Chondrocyte (in vitro differentiated cells): ENCODE measurements at places on chromosomes 6 and 20.

GRCh38 chr6:82196161-82196560 is 51.4 kb downstream of the IBTK start:
- DNase-seq, result no peak

- no peak for DNase-seq
Measured at GRCh38 chr20:22586645-22587310, 2.4 kb upstream of the FOXA2 start.

DNA sequence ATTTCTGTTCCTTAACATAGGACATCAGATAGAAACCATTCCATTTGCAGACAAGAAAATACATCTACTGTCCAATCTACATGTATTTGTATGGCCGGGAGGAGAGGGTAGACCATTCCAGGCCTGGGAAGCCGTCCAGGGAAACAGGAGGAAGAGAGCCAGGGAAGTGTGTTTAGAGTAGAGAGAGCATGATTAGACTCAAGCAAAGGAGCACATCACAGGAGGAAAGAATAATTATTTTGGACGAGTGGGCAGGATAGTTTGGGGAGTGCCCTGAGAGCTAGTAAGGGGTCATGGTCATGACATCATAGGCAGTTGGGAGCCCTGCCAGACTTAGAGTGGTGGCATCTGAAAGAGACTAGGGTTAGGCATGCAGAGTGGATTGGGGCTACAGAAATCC is 250.0 kb downstream of the HIVEP2 start:
- DNase-seq, result no peak

DNA sequence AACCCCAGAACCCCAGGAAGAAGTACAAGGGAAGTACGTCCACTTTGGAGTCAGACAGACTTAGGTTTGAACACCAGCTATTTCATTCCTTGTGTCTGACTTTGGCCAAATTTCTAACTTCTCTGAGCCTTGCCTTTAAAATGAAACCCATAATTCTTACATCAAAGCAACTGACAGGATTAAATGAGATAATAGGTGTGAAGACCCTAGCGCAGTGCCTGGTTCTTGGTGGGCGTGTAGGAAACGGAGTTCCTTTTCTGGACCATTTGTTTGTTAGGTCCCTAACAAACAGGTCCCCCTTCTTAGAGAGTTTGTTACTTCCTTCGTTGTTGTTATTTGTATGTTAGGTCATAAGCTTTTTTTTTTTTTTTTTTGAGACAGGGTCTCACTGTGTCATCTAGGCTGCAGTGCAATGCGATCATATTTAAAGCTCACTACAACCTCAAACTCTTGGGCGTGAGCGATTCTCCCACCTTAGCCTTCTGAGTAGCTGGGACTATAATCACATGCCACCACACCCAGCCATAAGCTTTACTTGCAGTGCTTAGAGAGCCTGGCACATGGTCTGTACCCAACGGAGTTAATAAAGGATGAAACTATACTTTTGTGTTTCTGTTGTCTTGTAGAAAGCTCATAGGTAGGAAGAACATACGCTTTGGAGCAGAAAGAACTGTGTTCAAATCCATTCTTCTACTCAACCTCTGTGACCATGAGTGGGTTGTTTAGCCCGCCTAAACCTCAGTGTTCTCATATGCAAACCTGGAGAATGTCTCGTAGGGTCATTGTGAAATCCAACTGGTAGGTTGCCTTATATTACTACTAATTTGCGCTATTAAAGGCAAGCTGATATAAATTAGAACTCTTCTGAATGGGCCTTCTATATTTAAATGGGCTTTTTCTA is 21.8 kb upstream of the MROH8 start:
- DNase-seq, result no peak

DNA sequence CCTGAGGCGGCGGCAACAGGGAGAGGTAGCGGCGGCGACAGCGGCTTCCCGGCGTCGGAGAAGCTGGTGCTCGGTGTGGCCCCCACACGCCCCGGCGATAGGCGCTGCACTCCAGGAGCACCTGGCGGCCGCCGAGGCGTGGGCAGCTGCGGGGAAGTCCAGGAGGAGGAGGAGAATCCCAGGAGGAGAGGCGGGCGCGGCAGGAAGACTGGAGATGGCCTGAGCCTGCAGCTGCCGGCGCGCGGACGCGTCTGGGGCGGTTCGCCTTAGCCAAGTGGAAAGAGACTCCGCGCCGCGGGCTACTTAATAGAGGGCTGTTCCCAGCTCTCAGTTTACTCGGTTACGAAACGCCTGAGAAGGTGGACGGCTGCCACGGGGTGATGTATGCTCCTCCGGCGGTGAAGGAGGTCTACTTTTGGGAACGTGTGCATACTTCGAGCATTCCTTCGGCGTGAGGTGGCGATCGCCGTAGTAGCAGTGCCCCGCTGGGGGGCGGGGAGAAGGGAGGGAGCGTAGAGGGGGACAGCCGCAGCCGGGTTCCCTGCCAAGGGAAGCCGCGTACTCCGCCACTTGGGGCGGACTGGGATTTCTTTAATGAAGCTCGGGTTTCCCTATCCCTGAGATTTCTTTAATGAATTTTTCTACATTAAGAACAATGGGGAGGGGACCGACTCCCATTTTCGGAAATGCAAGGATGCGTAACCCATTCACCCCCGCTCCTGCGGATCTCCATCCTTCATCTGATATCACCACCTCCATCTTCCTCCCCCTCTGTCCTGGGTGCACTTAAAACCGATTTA is at the start of gene COL12A1:
TSS of gene COL12A1 (minus strand) at position 278 of the 800 bp plus-strand sequence. CDS start 3,261 bp downstream, outside the sequence.
- peak; percentile 99 for DNase-seq

GRCh38 chr6:157097255-157097955 is 225.9 kb downstream of the TMEM242 start:
- no peak for DNase-seq

GRCh38 chr20:19009081-19009688 is 195.6 kb downstream of the SCP2D1 start:
- DNase-seq, result no peak

- DNase-seq, result no peak
Measured at GRCh38 chr6:20575125-20575524, 40.9 kb downstream of the CDKAL1 start.

GRCh38 chr6:134097114-134097707 is 44.8 kb upstream of the SLC2A12 start:
- no peak for DNase-seq

DNA sequence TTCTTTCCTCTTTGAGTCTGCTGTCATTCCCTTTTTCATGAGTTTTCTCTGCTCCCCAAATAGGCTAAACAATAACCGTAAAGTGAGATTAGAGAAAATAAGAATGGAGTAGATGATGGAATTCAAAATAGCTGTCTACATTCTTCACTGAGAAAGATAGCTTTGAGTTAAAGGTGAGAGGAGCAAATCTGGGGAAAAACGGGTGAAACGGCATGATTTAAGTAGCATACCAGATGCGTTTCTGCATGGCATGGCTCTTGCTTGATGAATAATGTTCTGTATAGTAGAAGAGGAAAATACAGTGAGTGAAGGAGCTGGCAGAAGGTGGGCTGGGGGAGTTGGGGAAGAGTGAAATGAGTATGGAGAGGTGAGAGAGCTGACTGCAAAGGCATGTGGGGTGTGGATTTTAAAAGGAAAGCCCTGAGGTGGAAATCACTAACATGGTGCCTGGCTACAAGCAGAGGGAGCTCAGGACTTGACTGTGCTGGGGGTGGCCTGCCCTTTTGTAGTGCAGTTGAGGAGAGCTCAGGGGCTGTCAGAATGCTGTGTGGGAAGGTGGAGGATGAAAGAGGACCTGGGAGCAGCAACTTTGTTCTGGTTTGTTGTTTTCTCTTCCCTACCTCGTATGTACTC is 8.8 kb downstream of the BICRAL start:
- no peak for DNase-seq

- no peak for DNase-seq
Measured at GRCh38 chr6:151325075-151326050, 66.0 kb downstream of the ZBTB2 start.

GRCh38 chr6:110418594-110418993 is 3.2 kb upstream of the DDO start:
- no peak for DNase-seq

DNA sequence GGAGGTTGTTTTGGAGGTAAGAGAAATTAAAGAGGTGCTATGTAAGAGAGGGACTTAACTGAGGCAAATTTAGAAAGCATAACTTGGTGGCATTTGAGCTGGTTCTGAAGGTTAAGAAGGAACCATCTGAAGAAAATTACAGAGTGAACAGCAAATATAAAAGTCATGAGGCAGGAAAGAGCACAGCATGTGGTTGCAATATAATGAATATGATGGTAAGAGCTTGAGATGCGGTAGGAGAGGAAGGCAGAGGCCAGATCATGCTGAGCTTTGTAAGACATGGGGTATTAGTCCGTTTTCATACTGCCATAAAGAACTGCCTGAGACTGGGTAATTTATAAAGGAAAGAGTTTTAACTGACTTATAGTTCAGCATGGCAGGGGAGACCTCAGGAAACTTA is 279.1 kb downstream of the UTRN start:
- no peak for DNase-seq
